ENCODE measurements at places on chromosomes 7 and 10.

DNA sequence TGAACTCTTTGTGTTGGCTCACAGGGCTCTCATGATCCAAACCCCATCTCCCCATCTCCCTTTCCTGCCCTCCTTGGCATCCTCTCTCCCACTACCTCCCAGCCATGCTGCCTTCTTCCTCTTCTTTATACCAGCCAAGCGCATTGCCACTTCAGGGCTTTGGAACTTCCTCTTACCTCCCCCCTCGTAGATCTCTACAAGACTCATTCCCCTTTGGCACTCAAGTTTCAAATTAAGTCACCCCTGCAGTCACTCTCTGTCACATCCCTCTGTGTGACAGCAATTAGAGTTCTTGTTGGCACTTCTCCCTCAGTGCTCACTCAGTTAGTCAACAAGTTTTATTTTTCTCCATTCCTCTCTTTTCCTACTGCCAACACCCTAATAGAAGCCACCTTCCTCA lies 20.8 kb upstream of the NRP1 start:
- DNase-seq: no peak

GRCh38 chr7:16417906-16418305 lies 3.4 kb downstream of the CRPPA start:
- no peak for DNase-seq

DNA sequence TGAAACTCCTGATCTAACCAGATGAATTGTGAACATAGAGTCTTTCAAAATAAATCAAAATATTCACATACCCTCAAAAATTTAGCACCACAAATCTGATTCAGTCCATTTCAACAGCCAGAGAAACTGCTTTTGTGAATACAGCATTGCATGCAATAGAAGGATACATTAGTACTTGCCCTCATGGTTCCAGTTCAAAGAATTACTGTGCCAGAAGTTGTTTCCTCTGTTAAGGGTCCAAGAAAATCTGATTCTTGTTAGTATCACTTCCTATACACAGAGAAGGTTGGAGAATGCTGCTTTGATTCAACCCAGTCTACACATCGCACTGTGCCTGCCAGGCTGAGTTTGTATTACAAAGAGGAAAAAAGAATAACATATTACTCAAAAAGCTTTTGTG lies 115.6 kb downstream of the TFEC start:
- no peak for DNase-seq

GRCh38 chr7:36312915-36313334 lies 76.7 kb upstream of the ANLN start:
- DNase-seq: no peak

DNA sequence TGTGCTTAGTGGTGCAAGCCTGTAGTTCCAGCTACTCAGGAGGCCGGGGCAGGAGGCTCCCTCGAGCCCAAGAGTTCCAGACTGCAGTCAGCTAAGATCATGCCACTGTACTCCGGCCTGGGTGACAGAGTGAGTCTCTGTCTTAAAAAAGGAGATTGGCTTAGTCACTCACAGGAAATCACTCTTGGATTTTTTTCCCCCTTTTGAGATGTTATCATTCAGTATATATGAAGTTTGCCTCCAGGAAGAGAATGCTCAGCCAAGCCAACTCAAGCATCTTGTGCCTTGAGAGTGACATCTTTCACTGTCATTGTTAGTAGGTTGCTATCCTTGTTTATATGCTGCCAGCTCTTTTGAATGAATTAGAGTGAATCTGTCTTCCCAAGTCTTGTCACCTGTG lies 28.0 kb downstream of the NIPSNAP2 start:
- DNase-seq: no peak

DNA sequence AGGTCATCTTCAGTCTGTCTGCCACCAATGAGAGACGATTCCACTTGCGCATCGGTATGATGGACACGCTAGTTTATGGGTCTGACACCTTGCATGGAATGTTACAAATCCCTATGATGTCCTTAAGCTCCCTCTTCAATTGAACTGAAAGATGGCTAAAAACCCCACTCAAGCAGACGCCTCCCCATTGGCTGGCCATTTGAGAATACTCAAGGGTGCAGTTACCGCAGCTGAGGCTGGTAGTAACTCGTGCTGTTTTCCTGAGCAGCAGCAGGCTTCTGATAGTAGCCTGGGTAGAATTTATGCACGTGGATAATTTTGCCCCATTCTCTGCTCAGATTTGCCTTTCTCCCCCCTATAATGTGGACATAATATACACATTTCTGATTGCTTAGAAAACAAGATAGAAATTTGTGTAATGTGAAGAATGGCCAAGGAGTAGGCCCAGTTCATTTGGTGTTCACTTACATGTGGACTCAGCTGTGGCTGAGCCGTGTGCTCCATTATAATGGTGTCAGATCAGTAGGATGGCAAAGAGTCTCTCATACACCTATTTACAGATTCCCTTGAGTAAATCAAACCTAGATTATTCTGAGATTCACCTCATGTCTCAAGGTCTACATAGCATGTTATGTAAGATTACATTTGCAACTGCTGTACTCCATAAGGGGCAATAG lies 142.8 kb downstream of the HIBADH start:
- DNase-seq: no peak

- DNase-seq: peak; percentile 69
These were observed 513.0 kb downstream of the INHBA start for GRCh38 chr7:41189866-41190265.

GRCh38 chr10:43401627-43402026 lies 7.4 kb downstream of the HNRNPF start:
- DNase-seq: no peak

DNA sequence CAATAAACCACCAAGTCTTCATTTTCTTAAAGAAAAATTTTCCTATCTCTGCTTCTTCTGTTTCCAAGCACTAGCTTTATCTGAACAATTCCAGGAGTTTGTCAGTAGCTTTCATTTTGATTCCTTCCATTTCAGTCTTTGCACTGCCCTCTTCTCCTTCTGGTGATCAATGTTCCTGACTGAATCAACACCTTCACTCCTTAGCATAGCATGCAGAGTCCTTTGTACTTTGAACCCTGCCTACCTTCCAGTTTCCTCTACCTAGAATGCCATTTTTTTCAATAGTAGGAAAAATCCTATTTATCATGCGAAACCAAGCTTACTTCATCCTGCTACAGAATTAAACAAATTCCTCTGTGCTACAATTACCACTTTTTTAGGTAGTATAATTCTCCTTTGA lies 1.9 kb upstream of the C10orf88 start:
- no peak for DNase-seq

DNA sequence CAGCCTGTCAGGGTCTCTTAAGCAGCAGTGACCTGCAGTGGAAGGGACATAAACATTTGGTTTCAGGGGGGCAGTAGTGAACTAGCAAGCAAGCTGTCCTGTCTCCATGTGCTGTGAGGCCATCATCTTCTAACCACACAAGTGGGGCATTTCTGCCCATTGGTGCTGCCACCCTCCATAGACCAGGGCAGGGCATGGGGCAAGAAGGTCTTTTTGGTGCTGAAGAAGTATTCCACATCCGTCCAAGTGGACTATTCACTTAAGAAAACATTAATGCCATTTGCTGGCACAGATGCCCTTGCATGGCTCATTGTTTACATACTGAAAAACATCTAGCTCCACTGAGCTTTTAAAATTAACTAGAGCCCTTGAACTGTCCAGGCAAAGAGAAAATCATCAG lies 35.8 kb downstream of the ALOX5 start:
- DNase-seq: no peak

DNA sequence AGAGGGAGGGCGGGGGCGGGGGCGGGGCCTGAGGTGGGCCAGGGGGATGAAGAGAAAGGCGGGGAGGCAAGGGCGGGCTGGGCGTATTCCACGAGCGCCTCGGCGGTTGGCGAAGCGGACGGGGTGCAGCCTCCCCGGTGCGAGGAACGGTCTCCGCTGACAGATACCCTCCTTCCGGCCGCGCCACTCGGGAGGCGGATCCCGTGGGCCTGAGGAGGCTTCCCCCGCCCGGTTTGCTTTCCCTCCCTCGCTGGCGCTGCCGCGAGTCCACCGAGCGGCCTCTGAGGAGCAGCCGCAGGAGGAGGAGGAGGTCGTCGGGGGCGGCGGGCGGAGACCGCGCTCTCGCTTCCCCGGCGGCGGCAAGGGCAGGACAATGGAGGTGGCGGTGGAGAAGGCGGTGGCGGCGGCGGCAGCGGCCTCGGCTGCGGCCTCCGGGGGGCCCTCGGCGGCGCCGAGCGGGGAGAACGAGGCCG lies at the start of gene TRIM24:
TRIM24 (plus strand) TSS at position 84 of the 473 bp plus-strand sequence; CDS start at position 374, 290 bp downstream.
- no peak for DNase-seq

DNA sequence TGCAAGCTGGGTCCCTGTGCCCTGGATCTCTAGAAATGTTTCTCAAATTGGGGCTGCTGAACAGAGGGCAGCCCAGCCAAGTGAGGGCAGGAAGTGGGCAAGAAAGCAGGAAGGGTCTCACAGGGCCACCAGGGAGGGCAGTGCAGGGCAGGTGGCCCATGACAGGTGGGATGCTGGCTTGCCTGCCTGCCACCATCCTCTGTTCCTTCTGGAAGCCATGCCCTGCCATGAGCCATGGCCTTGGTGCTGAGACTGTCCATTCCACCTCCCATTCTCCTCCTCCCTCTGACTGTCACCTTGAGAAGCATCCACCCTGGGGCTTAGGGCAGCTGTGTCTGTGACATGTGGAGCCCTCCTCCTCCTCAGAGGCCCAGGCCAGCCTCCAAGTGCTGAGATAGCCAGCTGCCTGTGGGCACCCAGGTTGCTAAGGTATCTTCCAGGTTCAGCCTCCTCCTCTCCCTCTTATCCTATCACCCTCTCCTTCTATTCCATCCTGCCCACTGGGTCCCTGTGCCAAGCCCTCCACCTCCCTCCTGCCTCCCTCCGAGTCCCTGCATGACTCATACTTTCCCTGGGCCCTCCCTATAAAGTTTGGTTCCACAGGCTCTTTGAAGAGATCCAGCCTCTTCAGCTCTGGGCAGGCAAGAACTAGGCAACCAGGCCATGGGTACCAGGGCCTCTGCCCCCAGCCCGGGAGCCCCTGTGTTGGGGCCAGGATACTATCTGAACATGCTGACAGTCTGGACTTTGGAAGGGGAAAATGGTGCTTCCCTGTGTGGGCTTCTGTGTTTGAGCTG lies 1.3 kb downstream of the VSIR start:
- DNase-seq: no peak

- DNase-seq: no peak
These were observed 20.3 kb upstream of the HECTD2 start for GRCh38 chr10:91389636-91390512.

DNA sequence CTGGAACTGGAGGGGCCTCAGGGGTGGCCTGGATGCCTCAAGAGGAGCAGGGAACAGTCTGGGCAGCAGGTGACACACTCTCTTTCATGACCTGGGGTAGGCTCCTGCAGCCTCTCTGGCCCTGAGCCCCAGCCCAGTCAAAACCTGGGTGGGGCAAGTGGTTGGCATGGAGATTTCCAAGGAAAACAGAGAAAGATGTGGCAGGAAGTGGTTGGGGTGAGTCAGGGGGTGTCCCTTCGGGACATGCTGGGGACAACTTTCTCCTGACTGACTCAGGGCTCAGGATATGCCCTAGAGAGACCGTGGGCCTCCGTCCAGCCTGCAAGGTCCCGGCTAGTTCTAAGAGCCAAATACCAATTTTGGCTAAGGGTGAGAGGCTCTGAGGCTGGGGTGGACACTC lies 2.9 kb downstream of the AQP1 start:
- no peak for DNase-seq

DNA sequence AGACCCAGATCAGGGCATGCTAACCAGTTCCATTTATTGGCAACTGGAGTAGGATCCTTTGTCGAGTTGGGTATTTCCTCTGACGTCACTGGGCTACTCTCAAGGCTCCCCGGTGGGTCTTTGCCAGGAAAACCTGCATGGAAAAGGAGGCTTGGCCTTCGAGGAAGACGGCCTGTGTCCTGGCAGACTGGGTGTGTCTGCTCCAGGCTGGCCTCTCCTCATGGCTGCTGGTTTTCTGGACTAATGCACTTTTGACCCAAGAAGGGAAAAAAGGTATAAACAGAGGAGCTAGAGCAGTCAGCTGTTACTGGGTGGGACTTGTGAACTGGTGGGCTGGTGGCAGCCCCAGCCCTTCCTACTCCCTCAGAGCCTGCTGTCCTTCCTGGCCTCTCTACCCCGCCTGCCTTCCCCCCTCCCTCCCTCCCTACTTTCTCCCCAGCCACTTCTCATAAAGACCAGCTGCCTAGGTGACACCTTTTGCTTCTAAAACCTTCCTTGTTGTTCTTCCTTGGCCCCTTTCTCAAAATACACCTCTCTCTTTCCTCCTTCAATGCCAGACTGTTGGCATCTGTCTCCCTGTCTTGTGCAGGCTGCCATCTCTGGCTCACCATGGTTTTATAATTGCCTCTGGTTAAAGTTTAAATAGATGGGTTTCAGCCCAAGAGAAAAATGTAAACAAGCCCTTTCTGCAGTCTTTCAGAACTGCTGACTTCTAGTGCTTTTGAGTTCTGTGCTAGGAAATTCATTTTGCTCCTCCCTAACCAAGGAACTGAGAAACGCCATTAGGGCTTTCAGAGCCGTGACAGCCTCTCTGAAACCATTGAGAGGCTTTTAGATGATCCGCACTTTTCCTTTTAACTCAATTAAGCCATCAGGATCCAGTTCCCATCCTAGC lies 101.8 kb upstream of the MKLN1 start:
- DNase-seq: no peak

DNA sequence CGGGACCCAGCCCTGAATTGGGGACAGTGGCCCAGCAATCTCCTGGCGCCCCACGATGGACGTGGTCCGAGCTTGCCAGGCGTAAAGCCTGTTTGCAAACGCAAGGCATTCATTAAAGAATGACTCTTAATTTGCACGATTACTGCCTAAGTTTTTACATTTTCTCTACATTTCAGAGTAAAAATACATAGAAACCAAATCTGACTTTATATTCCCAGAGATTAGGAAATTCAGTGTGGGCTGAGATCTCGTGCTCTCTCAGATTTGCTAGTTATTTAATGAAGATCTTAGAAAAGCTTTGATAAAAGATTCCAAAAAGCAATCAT lies 337 bp upstream of the CCDC3 start:
- DNase-seq: no peak

- no peak for DNase-seq
These were observed 33.2 kb upstream of the ELAPOR2 start for GRCh38 chr7:87092568-87093091.

GRCh38 chr7:22846961-22847360 lies 24.3 kb upstream of the TOMM7 start:
- DNase-seq: no peak

GRCh38 chr10:101932183-101932582 lies 88.6 kb upstream of the KCNIP2 start:
- DNase-seq: no peak

GRCh38 chr7:416761-417624 lies 102.7 kb downstream of the PDGFA start:
- no peak for DNase-seq

DNA sequence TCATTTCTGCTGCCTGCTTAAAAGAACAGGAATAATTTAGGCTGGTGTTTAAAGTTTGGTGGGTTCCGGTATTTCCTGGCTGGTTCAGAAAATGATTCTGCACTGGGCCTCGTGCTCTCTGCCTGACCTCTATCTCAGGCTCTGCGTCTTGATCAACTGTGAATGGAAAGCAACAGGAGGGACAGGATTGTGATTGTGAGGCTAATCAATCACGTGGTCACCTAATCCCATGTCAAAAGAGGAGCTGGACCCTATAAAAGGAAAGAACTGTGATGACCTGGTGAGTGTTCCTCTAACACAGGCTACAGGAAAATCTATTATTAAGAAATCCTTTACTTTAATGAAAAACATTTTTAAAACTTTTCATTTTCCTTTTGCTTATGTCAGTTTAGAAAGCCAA lies at the start of gene DHX32:
DHX32 (minus strand) TSS at position 101 of the 400 bp plus-strand sequence. CDS start 468 bp downstream, outside the sequence.
- no peak for DNase-seq

GRCh38 chr10:101050208-101051069 lies 11.3 kb upstream of the KAZALD1 start:
- DNase-seq: no peak

GRCh38 chr7:151727579-151728285 lies 149.2 kb downstream of the PRKAG2 start:
- DNase-seq: peak; percentile 88

- DNase-seq: no peak
These were observed 46.6 kb upstream of the GRID1 start for GRCh38 chr10:86413046-86413728.

Measured in retinal pigment epithelial cell (primary cell).